ENCODE measurements at places on chromosomes 7 and 10. TPM values are rescaled to one million over a fixed set of nuclear protein-coding genes. Genes with fewer than 3 reads are reported as not detected.

Gene EZH2
- polyA plus RNA-seq = 12.2 TPM

Gene CTAGE8
- polyA plus RNA-seq = not detected

Gene LIPN
- polyA plus RNA-seq = 0.52 TPM

Gene CALHM3
- not detected for polyA plus RNA-seq

Gene CYP3A4
- polyA plus RNA-seq = not detected

Gene PLEKHS1
- polyA plus RNA-seq = not detected

Gene MAD1L1
- 379 TPM for polyA plus RNA-seq

Gene ZNF438
- polyA plus RNA-seq = 1.6 TPM

Gene PLXNA4
- polyA plus RNA-seq = not detected

Gene SYT15B
- not detected for polyA plus RNA-seq

Gene GPR146
- 21.3 TPM for polyA plus RNA-seq

Gene TMEM229A
- not detected for polyA plus RNA-seq

Gene OR6B1
- not detected for polyA plus RNA-seq

Gene NAT16
- not detected for polyA plus RNA-seq

Gene COPS6
- 158 TPM for polyA plus RNA-seq

Gene SPDYE6
- polyA plus RNA-seq = 0.22 TPM

Gene EN2
- polyA plus RNA-seq = not detected

Gene CHCHD1
- 63.6 TPM for polyA plus RNA-seq

Gene OPN1SW
- not detected for polyA plus RNA-seq

Gene DMBT1
- not detected for polyA plus RNA-seq

Gene LOXL4
- 0.10 TPM for polyA plus RNA-seq

Gene ITGB8
- not detected for polyA plus RNA-seq

Gene UPK3BL2
- polyA plus RNA-seq = 1.4 TPM

Gene TRPV5
- polyA plus RNA-seq = not detected

Gene CFTR
- polyA plus RNA-seq = not detected

Gene ADGRA1
- polyA plus RNA-seq = not detected

Gene EXOC6
- polyA plus RNA-seq = 10.0 TPM

Gene HOXA6
- not detected for polyA plus RNA-seq

Gene SPAM1
- polyA plus RNA-seq = not detected

Gene AGR2
- not detected for polyA plus RNA-seq

Gene TECPR1
- 11.3 TPM for polyA plus RNA-seq

Gene REEP3
- 13.8 TPM for polyA plus RNA-seq

Gene ENTPD7
- 0.94 TPM for polyA plus RNA-seq

Gene ASB4
- polyA plus RNA-seq = not detected

Gene KCP
- polyA plus RNA-seq = 0.08 TPM

Gene BMPER
- polyA plus RNA-seq = not detected

Gene CREB5
- polyA plus RNA-seq = not detected

Gene UTF1
- not detected for polyA plus RNA-seq

Gene PRSS1
- polyA plus RNA-seq = not detected

Gene CYP2W1
- polyA plus RNA-seq = not detected

Gene GPER1
- not detected for polyA plus RNA-seq

Gene TMEM184A
- not detected for polyA plus RNA-seq

Gene MYOZ1
- not detected for polyA plus RNA-seq

Gene TET1
- 1.9 TPM for polyA plus RNA-seq

Gene SPDYE1
- 0.08 TPM for polyA plus RNA-seq

Gene TMEM168
- 4.0 TPM for polyA plus RNA-seq

Gene RAPGEF5
- polyA plus RNA-seq = not detected

Gene NFE2L3
- 12.8 TPM for polyA plus RNA-seq

Gene RTKN2
- 38.0 TPM for polyA plus RNA-seq

Gene MAPK8
- 19.8 TPM for polyA plus RNA-seq

Gene PLCE1
- 0.05 TPM for polyA plus RNA-seq

Gene AQP1
- not detected for polyA plus RNA-seq

Gene SPDYE9
- polyA plus RNA-seq = 0.15 TPM

Gene SPOCK2
- 265 TPM for polyA plus RNA-seq

Gene ACTL6B
- polyA plus RNA-seq = not detected

Gene SPDYE2
- polyA plus RNA-seq = 0.63 TPM

Gene CALY
- 0.76 TPM for polyA plus RNA-seq
